ENCODE measurements at places on chromosomes 12 and 14. TPM values are rescaled to one million over a fixed set of nuclear protein-coding genes. Genes with fewer than 3 reads are reported as not detected.

FLVCR2 gene
- total RNA-seq = 0.23 TPM

LRRC9 gene
- total RNA-seq = 0.20 TPM

CLEC9A gene
- total RNA-seq = not detected

RNF212B gene
- total RNA-seq = not detected

DDX51 gene
- total RNA-seq = 11.3 TPM

KLRG1 gene
- 0.67 TPM for total RNA-seq

NR1H4 gene
- not detected for total RNA-seq

INHBC gene
- total RNA-seq = not detected

All from NCI-H460 (cell line).